NCI-H1694 treated with DMSO at 0.1 percent for 48 hours (cell line): ENCODE measurements at places on chromosomes 12 and 14.
A peak's percentile ranks its signal among the peaks of the same experiment; 100 is the strongest.

DNA sequence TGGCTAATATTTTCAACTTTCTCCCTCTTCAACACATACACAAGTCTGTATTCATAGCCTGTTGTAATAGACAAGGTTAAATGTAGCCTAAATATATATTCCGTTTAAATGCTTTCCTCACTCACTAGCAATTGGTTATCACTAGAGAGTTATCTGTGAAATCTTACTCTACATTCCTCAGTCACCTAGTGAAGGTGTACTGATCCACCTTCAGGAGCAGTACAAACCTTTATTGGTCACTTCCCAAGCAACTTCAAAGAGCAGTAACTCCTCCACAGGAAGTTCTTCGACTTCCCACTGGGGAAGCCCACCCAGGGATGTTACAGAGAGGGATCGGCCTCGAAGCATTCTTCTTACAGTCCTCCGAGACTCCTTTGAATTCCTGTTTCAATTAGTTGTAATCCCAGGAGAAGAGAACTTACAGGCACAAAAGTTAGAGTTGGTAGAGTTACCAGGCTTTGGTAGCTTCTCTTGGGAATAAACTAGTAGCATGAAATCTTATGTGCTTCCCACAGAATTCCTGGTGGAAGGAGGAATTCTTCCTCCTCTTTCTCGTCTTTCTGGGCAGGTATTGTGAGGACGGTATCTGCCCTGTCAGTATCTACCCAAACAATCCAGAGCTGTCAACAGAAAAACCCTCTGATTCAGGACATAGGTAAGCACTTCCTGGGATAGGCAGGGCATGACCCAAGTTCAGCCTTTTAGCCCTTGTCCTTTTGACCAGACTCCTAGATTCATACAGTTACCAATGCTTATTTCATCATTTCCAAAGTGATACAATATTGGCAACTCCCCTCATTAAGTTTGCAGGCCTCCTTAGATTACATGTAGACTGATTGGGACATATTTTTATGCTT, at the start of gene GYS2:
Gene GYS2 (minus strand): TSS at position 603 of the 857 bp plus-strand sequence. CDS start 255 bp downstream, at position 348.
- DNase-seq, result no peak

- peak; percentile 56 for DNase-seq
These were observed at the start of gene JDP2 for GRCh38 chr14:75427482-75428229. JDP2 (plus strand) TSS chr14:75428022; CDS start chr14:75437921, 9,899 bp downstream.

- no peak for DNase-seq
These were observed 135.4 kb downstream of the GPHN start for GRCh38 chr14:66643344-66643743.

DNA sequence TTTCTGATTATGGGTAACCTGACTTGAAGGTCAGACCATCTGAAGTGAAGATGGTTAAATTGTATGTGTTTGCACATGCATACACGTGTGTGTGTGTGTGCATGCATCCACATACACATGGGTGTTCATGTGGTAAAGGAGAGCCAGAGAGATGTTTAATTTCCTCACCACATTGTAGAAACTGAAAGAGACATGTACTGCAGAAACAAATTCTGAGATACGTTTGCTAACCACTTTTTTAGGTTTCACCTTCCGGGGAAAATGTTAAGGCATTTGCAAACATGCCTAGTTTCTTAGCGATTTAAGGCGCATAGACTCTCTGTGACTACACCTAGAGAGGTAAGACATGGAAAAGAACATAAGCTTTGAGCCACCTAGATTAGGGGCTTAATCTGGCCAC, 362.9 kb downstream of the RAD51B start:
- no peak for DNase-seq

DNA sequence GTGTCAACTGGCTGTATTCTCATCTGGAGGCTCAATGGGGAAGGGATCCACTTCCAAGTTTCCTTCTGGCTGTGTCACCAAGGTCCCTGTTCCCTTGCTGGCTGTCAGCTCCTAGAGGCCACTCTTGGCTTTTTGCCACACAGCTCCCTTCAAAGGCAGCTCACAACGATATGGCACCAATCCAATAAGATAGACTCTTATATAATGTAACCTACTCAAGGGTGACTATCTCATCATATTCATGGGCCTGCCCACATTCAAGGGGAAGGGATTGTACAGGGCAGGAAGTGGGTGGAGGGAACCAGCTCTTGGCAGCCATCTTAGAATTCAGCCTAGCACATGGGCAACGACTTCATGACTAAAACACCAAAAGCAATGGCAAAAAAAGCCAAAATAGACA, 98.7 kb upstream of the PLXNC1 start:
- DNase-seq, result no peak

GRCh38 chr12:23525450-23526072, 423.9 kb downstream of the SOX5 start:
- DNase-seq, result no peak

DNA sequence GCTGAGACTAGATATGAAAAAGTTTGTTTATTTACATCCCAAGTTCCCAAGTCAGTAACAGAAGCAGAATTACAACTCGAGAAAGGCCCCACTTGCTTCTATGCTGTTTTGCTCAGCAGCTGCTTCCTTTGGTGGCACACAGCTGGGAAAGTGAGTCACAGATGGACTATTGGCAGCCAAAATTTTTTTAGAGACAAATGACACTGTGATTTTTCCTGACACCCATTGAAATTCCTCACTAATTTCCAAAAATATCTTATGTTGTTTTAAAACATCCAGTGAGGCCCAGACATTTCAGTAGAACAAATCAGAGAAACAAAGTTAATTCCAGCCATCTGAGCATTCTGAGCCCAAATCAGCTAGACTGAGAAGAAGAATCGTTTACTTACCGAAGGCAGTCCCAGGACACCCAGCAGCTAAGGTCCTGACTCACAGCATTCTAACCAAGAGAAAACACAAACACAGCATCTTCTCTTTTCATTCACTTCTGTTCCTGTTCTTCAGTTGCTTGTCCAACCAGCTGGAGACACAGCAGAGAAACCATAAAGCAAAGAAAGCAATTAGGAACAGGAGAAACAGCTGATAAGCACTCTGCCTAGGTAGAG, 188.3 kb downstream of the DAD1 start:
- no peak for DNase-seq

DNA sequence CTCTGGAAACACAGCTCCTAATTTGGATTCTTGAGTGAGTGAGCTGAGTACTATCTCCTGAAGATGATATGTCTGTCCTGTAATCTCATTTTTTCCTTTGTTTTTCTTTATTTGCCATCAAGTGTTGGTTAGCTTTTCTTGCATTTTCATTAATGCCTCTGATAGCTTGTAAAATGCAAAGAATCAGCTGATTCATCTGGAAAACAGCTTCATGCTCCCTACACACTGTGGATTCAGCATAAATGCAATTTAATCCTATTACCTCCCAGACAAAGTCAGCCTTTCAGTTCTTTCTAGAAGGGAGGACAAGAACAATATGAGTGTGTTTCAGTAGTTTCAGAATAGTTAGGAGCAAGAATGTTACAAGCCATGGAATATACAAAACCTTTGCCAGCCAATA, 79.4 kb downstream of the DACT1 start:
- no peak for DNase-seq

DNA sequence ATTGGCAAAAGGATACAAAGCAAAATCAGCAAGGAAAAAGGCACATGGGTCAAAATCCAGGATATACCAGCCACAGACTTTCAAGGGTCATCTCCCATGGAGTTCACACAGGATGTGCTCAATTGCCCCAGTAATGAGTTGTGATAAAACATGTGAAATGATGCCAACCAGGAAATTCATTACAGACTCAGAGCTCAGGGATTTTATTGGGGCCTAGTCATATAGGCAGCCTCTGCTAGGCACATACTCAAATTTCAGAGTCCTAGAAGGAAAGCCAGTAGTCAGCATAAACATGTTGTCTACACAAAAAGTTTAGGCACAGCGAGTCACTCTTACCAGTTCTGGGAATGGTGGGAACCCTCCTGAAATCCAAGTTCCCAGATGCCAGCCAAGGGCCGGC, 64.4 kb upstream of the OSBPL8 start:
- no peak for DNase-seq

DNA sequence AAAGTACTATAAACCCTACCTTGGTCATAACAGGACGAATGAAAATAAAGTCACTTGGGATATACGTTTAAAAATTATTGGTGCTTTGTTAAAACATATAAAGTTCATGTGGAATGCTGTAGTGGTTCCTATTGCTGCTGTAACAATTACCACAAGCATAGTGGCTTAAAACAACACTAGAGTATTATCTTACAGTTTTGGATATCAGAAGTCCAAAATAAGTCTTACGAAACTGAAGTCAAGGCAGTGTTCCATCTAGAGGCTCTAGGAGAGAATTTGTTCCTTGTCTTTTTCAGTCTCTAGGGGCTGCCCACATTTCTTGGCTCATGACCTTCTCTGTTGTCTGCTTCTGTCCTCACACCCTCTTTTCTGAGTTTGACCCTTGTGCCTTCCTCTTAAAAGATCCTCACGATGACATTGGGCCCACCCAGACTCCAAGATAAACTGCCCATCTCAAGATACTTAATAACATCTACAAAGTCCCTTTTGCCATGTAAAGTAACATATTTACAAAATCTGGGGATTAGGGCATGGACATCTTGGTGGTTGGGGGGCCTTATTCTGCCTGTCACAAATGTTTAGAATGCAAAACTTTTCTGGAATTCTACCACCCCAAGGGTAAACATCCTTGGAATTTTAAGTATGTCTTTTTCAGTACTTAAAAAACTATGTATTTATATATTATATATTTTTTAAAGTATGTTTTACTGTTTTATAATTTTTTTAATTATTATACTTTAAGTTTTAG, 178.1 kb downstream of the ETNK1 start:
- DNase-seq, result no peak

- DNase-seq, result no peak
These were observed 112.8 kb downstream of the EGLN3 start for GRCh38 chr14:33837943-33838683.

DNA sequence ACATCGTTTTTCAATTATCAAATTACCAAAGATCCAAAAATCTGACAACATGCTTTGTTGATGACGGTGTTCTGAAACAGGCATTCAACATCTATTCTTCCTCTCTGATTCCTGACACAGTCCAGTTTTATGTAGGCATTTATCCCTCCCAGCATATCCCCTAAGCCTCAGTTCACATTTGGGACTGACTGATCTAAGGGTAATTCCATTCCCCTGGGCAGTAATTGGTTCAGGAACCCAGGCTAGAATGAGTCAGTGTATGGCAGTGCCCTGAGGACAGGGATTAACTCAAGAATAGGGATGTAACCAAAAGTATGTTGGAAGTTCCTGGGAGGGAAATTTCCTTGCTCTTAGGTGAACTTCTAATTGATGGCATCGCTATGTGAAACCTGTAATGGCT, 10.3 kb upstream of the PCNX1 start:
- no peak for DNase-seq

DNA sequence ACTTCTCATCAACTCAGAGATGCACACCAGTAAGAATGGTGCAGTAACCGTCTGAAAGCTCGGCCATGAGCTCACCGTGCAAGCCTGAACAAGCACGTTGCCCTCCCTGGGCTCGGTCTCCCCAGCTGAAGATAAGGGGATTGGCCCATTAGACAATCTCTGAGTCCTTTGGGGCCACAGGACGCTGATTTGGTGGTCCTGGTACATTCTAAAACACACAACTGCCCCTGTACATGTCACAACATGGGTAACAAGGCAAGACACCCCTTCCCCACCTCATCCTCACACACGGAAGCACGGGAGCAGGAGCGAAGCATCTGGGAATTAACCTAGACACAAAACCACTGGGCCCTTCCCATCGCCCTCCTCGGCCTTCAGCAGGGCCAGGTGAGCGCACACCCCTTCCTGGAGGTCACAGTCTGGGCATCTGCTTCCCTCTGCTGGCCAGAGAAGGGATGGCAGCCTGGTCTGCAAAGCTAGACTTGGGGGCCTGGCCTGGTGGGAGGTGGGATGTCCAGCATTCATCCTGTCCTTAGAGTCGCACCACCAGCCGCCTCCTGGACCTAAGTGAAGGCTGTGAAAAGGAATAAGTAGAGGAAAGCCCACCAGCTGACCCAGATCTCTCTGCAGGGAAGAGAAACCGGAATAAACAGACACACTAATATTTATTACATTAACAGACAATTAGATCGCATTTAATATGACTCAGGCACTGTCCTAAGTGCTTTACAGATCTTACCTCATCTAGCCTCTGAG, 18.9 kb upstream of the SMUG1 start:
- DNase-seq, result peak; percentile 35

DNA sequence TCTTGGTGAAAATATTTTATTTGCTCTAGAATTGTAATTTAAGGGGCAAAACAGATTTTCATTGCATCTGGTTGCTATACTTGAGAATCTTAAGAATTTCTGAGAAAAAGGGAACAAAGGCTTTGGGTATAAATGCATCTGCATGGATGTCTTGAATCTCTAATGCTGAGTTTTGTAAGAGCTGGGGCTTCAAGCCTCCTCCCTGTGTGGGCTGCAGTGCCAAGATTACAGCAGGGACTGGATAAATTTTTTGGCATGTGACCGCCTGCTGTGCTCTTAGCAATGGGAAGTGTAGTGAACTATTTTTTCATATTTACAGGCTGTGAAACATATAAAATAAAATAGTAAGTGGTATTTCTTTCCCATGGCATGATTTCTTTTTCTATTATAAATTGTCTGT, 70.0 kb downstream of the SLC38A6 start:
- no peak for DNase-seq

DNA sequence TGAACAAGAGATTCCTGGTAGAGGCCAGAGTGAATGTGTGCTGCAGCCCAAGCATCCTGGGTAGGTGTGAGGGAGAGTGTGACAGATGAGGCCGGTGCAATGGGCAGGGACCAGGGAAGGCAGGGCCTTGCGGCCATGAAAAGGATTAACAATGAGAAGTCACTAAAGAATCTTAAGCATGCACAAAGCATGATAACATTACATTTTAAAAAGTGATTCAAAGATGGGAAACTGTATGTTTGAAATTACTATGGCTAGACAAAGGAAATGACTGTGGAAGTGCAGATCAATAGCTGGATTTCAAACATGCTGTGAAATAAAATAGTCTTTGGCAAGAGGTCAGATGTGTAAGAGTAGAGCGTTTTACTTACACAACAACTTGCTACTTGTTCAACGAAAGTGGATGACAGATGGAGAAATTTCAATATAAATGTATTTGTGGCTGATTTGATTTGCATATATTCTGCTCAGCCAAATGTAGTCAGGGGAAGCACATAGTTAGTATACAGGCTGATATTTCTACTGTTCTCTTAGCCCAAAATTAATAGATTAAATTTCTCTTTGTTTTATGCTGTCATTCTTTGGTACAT, 175.5 kb downstream of the CCDC59 start:
- no peak for DNase-seq

- peak; percentile 31 for DNase-seq
These were observed 13.7 kb upstream of the TCTN1 start for GRCh38 chr12:110600254-110600653.

DNA sequence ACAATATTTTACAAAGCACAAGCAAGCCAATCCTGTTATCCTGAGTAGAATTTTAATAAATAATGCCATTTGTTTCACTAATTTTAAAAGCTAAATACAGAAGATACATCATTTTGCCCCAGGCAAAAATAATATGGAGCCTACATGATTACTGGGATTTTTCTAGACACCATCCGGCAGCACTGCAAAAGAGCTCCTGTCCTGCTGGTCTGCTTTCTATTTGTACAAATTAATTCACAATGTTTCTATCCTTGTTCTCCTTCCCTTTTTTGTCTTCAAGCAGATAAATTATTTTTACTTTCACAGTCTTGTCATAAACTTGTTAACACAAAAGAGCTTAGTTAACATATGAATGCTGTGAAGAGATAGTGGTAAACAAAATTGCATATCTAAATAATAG, 4.6 kb downstream of the SIX1 start:
- no peak for DNase-seq
